ENCODE measurements at places on chromosomes 2 and 18.
A peak's percentile ranks its signal among the peaks of the same experiment; 100 is the strongest.

DNA sequence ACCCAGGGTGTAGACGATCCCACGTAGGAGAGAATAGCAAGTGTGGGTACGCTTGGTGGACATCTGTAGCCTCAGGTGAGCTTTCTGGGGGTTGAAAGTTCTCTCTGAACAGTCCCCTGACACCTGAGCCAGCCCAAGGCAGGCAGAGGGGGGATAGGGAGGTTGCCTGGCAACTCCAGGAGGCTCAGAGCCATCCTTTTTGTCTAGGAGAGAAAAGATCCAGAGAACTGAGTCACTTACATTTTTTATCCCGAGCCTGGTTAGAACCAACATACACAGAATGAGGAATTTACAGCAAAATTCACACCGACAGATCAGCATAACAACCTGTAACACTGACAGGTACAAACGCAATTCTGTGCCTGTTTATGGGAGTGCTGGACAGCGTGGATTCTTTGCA, 113.2 kb downstream of the SH3BP4 start:
- H3K27me3 ChIP-seq: peaks cover 19% of the 10 kb centered on the region
- H3K36me3 ChIP-seq: no peaks in the 10 kb centered on the region
- no peak overlapping the region for H3K4me3 ChIP-seq
- no peaks in the 10 kb centered on the region for H3K4me1 ChIP-seq
- DNase-seq: no peak

- no peak for DNase-seq
- H3K4me3 ChIP-seq: no peak overlapping the region
- H3K4me1 ChIP-seq: no peaks in the 10 kb centered on the region
- no peak overlapping the region for H3K27ac ChIP-seq
- H3K36me3 ChIP-seq: no peaks in the 10 kb centered on the region
Observed at GRCh38 chr2:31563273-31563839, 17.4 kb downstream of the SRD5A2 start.

- no peak overlapping the region for H3K4me3 ChIP-seq
- no peak for DNase-seq
- H3K36me3 ChIP-seq: no peaks in the 10 kb centered on the region
- H3K4me1 ChIP-seq: no peaks in the 10 kb centered on the region
- no peak overlapping the region for H3K27ac ChIP-seq
- no peaks in the 10 kb centered on the region for H3K27me3 ChIP-seq
Observed at GRCh38 chr18:8998481-8999217, 103.8 kb upstream of the NDUFV2 start.

- H3K4me3 ChIP-seq: no peak overlapping the region
- H3K36me3 ChIP-seq: no peaks in the 10 kb centered on the region
- H3K27me3 ChIP-seq: no peaks in the 10 kb centered on the region
- DNase-seq: no peak
Observed at GRCh38 chr2:72511906-72512305, 313.9 kb downstream of the EXOC6B start.

DNA sequence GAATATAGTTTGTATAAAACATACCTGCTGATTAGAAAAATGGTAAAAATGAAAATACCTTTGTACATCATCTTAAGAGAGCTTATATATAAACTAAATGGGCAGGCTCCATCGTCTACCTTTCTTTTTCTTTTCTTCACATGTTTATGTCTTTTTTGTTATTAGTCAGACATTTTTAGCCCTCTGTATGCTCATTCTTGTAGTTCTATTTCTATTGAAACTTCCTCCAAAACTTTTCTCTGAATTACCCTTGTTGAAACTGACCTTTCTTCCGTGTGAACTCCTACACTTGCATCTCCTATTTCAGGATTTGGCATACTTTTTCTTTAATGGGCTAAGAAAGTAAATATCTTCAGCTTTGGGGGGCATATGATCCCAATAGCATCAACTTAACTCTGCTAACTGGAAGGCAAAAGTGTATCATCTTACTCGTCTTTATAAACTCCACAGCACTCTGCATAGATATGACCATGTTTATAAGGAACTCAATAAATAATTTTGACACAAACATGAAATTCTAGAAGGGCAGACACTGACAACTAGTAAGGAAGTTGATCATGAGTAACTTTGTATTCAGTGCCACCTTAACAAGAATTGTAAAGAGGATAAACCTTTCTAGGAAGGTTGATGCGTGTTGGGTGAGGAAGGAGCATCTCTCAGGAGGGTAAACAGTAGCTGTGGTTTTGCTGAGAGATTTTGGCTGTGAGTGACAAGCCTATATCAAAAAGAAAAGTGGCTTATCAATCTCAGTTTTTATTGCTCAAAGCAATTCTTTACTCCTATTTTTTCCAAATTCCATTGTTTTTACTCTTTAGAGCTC, 127.6 kb downstream of the PIK3C3 start:
- H3K36me3 ChIP-seq: peaks cover 3% of the 10 kb centered on the region
- H3K27me3 ChIP-seq: no peaks in the 10 kb centered on the region
- no peak for DNase-seq
- H3K4me1 ChIP-seq: no peaks in the 10 kb centered on the region
- no peak overlapping the region for H3K27ac ChIP-seq

- H3K27ac ChIP-seq: no peak overlapping the region
- no peak overlapping the region for H3K4me3 ChIP-seq
- no peak for DNase-seq
- no peaks in the 10 kb centered on the region for H3K27me3 ChIP-seq
- H3K4me1 ChIP-seq: peaks cover 4% of the 10 kb centered on the region
Observed at GRCh38 chr2:108963057-108963456, 26.0 kb downstream of the EDAR start.

- no peak overlapping the region for H3K27ac ChIP-seq
- peaks cover 5% of the 10 kb centered on the region for H3K4me1 ChIP-seq
- H3K27me3 ChIP-seq: no peaks in the 10 kb centered on the region
- H3K36me3 ChIP-seq: no peaks in the 10 kb centered on the region
- DNase-seq: no peak
Observed at GRCh38 chr2:42217914-42218313, 48.8 kb downstream of the EML4 start.

- no peak for DNase-seq
- H3K4me3 ChIP-seq: no peak overlapping the region
- H3K36me3 ChIP-seq: peaks cover 43% of the 10 kb centered on the region
- H3K4me1 ChIP-seq: no peaks in the 10 kb centered on the region
- H3K27ac ChIP-seq: no peak overlapping the region
Observed at GRCh38 chr2:189467593-189467992, 26.3 kb downstream of the WDR75 start.

DNA sequence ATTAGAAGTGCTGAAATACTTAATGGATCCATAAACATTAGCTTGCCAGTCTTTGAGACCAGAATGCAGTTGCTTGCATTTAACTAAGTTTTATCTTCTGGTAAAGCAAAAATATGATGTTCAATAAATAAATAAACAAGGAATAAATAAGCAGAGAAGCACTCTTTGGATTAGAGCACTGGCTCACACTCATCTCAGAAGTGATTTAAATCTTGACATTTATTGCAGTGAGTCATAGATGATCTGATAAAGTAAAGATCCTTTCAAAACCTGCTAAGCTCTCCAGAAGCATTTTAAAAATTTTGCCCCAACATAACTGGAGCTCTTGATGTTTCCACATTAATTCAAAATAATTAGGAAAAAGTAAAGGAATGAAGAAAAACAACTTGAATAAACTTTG, 66.8 kb downstream of the KYNU start:
- H3K4me3 ChIP-seq: no peak overlapping the region
- no peak for DNase-seq
- no peaks in the 10 kb centered on the region for H3K36me3 ChIP-seq
- H3K27ac ChIP-seq: no peak overlapping the region
- H3K4me1 ChIP-seq: no peaks in the 10 kb centered on the region

DNA sequence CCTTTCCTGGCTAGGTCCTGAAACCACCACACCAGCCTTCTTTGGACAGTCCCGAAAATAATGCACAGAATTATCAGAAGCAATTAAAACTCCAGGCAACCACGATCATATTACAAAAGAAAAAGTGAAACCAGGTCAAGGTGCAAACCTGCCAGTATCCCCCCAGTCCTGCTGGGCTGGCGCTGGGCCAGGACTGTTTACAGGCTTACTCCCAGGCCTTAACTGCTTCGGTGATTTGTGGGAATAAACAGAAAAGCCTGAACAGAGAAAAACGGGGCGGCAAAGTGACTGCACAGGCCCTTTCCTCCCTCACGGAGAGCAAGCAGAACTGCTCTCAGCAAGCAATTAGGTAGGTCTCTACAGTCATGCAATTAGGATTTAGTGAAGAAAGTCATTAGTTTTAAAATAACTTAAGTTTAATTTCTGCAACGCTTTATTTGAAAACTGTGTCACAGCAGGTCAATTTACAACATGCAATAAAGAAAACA, 1.3 kb downstream of the HDAC4 start:
- H3K36me3 ChIP-seq: no peaks in the 10 kb centered on the region
- H3K4me3 ChIP-seq: peak overlapping the region; percentile 67
- H3K4me1 ChIP-seq: peaks cover 57% of the 10 kb centered on the region
- peak overlapping the region; percentile 10 for H3K27ac ChIP-seq

DNA sequence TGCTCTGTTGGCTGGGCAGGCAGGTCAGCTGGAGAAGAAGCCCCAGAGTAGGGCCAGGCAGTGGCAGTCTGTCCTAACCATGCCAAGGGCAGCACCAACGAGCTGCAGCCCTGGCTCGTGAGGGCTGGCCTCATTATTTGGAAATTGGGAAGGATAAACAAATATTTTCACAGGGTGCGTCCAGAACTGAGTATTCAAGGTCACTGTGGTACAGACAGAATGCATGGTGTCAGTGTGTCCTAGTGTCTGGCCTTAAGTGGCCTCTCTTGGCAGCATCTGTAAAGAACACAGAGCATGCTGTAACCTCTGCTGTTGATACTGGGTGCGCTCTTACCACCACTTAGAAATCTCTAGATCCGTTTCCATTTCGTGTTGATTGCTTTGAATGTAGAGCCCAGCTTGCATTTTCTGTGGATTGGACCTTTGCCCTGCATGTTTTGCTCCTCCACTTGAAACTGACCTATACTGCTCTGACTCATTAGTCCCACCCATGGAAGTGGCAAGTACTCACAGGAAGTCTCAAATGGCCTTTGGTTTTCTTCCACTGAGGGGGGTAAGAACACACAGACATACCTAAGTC, 88.2 kb downstream of the GREB1L start:
- H3K4me3 ChIP-seq: no peak overlapping the region
- H3K4me1 ChIP-seq: no peaks in the 10 kb centered on the region
- H3K27ac ChIP-seq: no peak overlapping the region
- DNase-seq: no peak
- H3K36me3 ChIP-seq: no peaks in the 10 kb centered on the region

- no peak overlapping the region for H3K4me3 ChIP-seq
- DNase-seq: no peak
- no peaks in the 10 kb centered on the region for H3K4me1 ChIP-seq
- no peaks in the 10 kb centered on the region for H3K27me3 ChIP-seq
Observed at GRCh38 chr2:202007015-202007982, 26.4 kb upstream of the FZD7 start.

DNA sequence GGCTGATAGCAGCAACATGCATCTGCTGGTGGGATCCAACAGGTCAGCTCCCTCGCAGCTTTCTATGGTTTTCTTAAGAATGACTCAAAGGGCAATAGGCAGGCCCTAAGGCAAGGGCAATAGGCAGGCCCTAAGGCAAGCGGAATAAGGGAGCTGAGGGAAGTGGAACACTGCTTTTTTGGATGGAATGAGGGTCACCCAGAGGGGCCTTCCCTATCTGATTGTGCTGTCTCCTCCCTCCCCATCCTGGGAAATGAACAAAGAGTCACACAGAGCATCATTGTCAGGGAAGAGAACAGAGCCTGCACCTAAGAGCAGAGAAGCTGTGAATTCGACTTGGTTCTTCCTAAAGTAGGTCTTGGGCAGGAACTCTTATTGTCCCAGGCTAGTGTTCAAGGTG, 43.3 kb upstream of the PTPRM start:
- no peak for DNase-seq
- H3K4me3 ChIP-seq: no peak overlapping the region
- H3K36me3 ChIP-seq: no peaks in the 10 kb centered on the region
- no peaks in the 10 kb centered on the region for H3K4me1 ChIP-seq
- peaks cover 6% of the 10 kb centered on the region for H3K27me3 ChIP-seq

- no peak overlapping the region for H3K4me3 ChIP-seq
- H3K4me1 ChIP-seq: no peaks in the 10 kb centered on the region
- H3K27ac ChIP-seq: no peak overlapping the region
Observed at GRCh38 chr18:47397671-47398319, 146.3 kb upstream of the SKOR2 start.

GRCh38 chr2:226828191-226828590, 7.7 kb upstream of the RHBDD1 start:
- H3K4me3 ChIP-seq: no peak overlapping the region
- no peaks in the 10 kb centered on the region for H3K27me3 ChIP-seq
- no peaks in the 10 kb centered on the region for H3K4me1 ChIP-seq
- no peaks in the 10 kb centered on the region for H3K36me3 ChIP-seq
- no peak overlapping the region for H3K27ac ChIP-seq

DNA sequence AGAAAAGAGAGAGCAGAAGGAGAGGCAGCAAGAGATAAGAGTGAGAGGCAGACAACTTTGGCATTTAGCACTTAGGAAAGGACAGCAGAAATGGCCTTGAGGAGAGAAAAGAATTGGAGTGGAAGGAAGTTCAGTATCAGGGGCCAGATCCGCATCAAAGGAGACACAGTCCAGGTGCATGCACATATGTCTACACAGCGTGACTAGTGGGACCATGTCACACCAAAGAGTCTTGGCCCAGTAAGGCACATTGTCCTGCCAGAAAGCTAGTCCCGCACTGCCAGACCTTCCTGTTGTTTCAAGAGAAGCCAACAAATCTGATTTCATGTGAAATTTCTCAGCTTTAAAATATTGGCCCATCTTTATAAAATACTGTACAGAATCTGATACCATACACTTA, 8.5 kb upstream of the STK39 start:
- H3K27me3 ChIP-seq: no peaks in the 10 kb centered on the region
- H3K36me3 ChIP-seq: no peaks in the 10 kb centered on the region
- H3K27ac ChIP-seq: no peak overlapping the region
- DNase-seq: no peak
- H3K4me1 ChIP-seq: no peaks in the 10 kb centered on the region
- H3K4me3 ChIP-seq: no peak overlapping the region

GRCh38 chr2:72008608-72009007, 139.1 kb downstream of the CYP26B1 start:
- H3K27ac ChIP-seq: no peak overlapping the region
- no peak for DNase-seq
- peaks cover 5% of the 10 kb centered on the region for H3K4me1 ChIP-seq
- no peaks in the 10 kb centered on the region for H3K36me3 ChIP-seq
- H3K27me3 ChIP-seq: no peaks in the 10 kb centered on the region

- no peak for DNase-seq
- no peaks in the 10 kb centered on the region for H3K4me1 ChIP-seq
- no peaks in the 10 kb centered on the region for H3K36me3 ChIP-seq
- no peak overlapping the region for H3K4me3 ChIP-seq
Observed at GRCh38 chr2:178692845-178693244, 114.4 kb downstream of the TTN start.

GRCh38 chr18:33369711-33370449, 70.6 kb downstream of the CCDC178 start:
- no peak overlapping the region for H3K27ac ChIP-seq
- no peaks in the 10 kb centered on the region for H3K36me3 ChIP-seq
- H3K4me3 ChIP-seq: no peak overlapping the region
- H3K27me3 ChIP-seq: no peaks in the 10 kb centered on the region
- H3K4me1 ChIP-seq: no peaks in the 10 kb centered on the region

DNA sequence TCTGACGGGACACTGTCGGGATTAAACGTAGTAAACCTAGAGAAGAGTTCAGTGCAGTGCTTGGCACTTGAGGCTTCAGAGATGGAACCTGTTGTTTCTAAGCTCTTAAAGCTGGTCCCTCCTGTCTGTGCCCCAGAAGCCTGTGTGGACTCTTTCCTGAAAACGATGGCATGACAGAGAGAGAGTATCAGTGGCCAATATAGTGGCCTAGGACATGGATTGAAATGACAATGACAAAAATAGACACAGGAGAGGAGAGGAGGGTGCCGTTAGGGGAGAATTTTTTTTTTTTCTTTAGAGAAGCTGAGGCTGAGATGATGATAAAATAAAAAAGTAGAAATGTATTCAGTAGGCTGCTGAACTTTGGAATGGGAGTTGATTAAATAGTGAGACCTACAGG, 138.0 kb downstream of the GAREM1 start:
- no peak overlapping the region for H3K27ac ChIP-seq
- H3K4me3 ChIP-seq: no peak overlapping the region
- H3K36me3 ChIP-seq: no peaks in the 10 kb centered on the region
